RPMI7951 (cell line): ENCODE measurements at places on chromosomes 6 and 20. TPM values are rescaled to one million over a fixed set of nuclear protein-coding genes. Genes with fewer than 3 reads are reported as not detected.

ARFGEF3 gene
- 0.20 and 0.24 TPM in 2 replicates for total RNA-seq

GRCh38 chr6:71491844-71492243, 203.2 kb downstream of the OGFRL1 start:
- no peak for DNase-seq

TREM2 gene
- 0.39 TPM in 1 of 2 replicates, not detected in the other for total RNA-seq

DNA sequence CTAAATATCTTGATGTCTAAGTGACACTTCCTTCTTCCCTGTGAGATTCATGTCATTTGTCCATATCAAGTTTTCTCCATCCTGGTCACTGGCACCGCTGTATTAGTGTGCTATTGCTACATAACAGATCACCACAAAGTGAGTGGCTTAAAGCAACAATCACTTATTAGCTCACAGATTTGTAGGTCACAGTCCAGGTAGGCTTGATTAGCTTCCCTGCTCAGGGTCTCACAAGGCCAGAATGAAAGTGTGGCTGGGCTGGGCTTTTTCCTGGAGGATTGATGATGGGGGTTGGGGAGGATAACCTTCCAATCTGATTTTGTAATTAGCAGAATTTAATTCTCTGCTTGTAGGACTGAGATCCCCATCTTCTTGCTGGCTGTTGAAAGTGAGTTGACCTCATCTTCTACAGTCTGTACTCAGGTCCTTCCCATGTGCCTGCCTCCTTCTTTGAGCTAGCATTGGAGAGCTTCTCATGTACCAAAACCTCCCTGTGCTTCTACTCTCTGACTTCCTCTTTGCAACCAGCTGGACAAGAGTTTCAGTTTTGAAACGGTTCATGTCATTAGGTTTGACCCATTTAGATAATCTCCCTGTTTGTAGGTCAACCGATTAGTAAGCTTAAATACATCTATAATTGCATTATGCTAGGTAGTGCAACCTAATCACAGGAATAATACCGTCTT, 152.4 kb upstream of the MAN1A1 start:
- no peak for DNase-seq

DNA sequence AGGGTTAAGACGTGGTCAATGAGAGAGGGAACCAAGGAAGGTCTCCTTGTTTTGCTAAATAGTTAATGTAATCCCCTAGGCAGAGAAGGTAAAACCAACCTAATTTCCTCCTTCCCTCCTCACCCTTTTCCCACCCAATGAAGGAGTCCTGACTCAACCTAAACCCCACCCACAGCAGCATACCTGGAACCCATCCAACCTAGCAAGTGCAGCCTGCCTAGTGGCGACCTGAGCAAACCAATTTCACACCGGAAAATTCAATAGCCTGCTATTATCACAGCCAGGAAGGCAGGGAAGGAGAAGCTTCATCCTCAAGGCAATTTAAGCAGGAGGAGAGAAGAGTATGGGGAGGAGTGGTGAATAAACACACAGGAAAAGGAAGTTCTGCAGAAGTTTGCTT, 46.9 kb downstream of the OSTM1 start:
- no peak for DNase-seq

STX11 gene
- total RNA-seq, result 0.96 and 2.0 TPM in 2 replicates

OPRM1 gene
- total RNA-seq, result not detected in 2 replicates

DEF6 gene
- 0.72 and 1.4 TPM in 2 replicates for total RNA-seq

- no peak for DNase-seq
These were observed 174.6 kb downstream of the LMBRD1 start for GRCh38 chr6:69622230-69622629.

DNA sequence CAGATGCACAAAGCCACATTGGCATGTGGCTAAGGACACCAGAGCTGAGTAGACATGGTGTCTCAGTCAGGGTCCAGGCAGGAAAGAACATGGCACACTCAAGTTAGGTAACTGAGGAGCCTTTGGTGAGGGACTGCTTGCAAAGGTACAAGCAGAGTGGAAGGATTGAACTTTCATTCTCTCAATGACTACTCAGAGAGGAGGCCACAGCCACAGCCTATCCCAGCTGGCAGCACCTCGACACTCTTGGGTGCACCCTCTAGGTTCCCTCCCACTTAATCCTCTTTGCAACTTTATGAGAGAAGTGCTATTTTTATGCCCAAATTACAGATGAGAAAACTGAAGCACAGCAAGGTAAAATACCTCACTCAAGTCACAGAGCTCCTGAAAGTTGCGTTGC, 73.4 kb downstream of the ISM1 start:
- DNase-seq, result no peak

BPI gene
- 0.24 and 0.29 TPM in 2 replicates for total RNA-seq

DNA sequence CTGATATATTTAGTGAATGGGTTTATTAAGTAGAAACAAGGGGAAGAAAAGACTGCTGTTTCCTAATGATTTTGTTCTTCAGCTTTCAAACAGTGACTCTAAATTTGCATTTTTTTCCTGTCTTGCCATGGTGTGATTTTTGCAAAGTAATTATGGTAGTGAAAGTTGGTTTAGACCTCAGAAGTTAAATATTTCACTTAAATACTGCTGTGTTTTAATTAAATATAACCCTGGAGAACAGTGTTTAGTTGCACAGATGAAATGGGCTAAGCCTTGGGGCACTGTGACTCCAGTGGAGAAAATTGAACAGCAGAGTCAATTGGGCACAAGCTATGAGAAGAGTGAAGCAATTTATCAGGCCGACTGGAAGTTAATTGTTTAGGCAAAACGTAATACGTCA, 111.1 kb upstream of the MCHR2 start:
- DNase-seq, result no peak

RNGTT gene
- total RNA-seq, result 25.3 and 25.7 TPM in 2 replicates
